AG08395 (cell line): ENCODE measurements at places on chromosomes 12 and 14.

GRCh38 chr12:124629789-124630480 lies 62.5 kb upstream of the NCOR2 start:
- no peak for DNase-seq

GRCh38 chr14:97025722-97026121 lies 228.5 kb downstream of the VRK1 start:
- DNase-seq, result no peak

DNA sequence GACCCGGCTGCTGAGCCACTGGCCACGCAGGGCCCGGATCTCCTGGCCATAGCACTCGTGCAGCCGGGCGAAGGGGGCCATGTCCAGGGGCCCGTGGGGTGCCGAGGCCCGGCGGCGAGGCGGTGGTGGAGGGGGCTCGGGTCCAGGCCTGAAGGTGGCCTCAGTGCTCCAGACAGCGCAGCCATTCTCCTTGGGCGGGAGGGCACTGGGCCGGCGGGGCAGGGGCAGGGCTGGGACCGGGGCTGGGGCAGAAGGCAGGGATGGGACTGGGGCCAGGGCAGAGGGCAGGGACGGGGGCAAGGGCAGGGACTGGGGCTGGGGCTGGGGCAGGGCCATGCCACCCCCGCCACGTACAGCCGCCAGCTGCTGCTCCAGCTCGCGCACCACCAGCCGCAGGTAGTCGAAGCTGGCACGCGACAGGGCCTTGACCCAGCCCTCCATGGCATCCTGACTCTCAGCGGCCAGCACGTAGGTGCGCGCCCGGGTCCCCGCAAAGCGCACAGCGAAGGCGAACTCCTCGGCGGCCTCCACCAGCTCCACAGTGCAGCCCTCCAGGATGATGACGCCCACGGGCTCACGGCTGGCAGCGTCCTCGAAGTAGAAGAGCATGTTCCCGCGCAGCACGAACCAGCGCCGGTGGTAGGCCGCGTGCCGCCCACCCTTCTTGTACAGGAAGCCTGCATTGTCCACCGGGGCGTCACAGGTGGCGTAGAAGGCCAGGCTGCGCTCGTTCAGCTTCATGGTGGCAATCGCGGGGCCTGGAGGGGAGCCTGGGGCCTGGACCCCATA lies 6.0 kb downstream of the PHETA1 start:
- DNase-seq, result no peak

- no peak for DNase-seq
These were observed 88.9 kb upstream of the SLC38A2 start for GRCh38 chr12:46461459-46461858.

- no peak for DNase-seq
These were observed 22.9 kb upstream of the CCND2 start for GRCh38 chr12:4250691-4251090.

GRCh38 chr12:12673296-12673695 lies 22.7 kb downstream of the GPR19 start:
- no peak for DNase-seq

DNA sequence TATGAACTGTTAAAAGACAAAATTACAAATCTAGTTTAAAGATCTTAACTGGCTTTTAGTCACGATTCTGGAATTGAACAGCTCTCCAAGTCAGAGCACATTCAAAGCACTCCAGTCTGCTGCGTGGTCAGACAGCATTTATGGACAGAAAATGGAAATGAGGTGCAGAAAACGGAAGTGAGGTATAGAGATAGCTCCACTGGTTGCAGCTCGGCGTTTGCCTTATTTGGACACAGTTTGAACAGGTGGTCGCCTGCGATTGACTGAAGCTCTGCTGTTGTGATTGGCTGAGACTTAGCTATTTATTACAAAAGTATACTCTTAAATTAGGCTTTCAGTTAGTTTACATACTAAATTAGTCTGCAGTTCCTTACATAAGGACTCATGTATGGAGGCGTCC lies 28.3 kb downstream of the TRIM9 start:
- no peak for DNase-seq

DNA sequence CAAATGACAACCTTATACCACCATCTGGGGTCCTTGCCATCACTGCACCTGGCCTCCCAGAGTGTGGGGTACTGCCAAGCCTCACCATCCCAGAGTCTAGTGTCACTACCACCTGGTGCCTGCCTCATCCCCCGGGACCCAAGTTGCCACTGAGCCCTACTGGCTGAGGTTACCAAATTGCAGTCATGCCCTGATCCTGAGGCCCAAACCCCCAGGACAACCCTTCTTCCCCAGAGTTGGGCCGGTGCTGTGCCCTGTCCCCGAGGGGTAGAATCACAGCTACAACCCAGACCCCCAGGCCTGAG lies 8.4 kb upstream of the SFSWAP start:
- no peak for DNase-seq

GRCh38 chr12:21675641-21676040 lies 18.0 kb upstream of the LDHB start:
- DNase-seq, result no peak

DNA sequence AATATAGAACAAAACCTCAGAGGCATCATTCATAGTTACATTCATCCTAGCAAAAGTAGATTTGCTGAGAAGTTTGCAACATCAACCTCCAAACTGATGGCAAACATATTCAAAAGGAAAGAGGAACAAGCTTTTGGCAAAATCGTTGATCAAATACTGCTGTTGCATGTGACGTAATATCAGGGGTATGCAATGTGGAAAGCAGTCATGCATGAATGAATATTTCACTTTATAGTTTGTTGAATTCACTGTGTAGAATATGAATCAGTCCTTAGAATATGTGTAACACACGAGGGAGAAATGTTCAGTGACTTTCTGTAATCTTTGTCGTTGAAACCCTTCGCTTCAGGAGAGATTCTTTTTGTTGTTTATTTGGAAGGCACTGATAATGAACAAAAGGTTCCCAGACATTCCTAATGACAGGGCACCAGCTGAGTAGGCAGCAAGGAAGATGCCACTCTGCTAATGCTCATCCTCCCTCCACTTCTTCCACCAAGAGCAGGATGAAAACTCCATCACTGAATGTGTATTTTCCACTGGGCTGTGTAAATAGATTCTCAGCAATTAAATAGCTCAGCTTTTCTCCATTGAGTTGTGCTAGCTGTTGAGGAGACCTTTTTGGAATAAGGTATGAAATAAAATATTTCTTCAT lies 126.1 kb downstream of the PELI2 start:
- DNase-seq, result peak; percentile 85

GRCh38 chr12:115017346-115017745 lies 333.4 kb upstream of the TBX3 start:
- DNase-seq, result no peak

DNA sequence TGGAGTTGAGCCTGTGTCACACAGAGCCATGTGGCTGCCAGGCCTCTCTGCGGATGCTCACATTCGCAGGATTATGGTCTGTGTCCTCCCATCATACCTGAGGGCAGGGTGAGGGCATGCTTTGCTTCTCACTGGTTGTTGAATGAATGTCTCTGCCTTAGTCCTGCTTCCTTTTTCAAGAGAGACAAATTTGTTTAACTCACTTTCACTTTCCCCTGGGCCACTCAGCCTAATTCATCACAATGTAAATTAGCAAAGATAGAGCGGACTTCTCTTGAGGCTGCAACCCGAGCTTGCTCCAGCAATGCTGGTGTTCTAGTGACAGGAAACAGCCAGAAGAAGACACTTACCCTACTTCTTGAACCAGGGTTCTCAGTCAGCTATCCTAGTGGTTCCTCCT lies 35.5 kb upstream of the PAX9 start:
- no peak for DNase-seq

- DNase-seq, result no peak
These were observed 92.7 kb upstream of the AMN1 start for GRCh38 chr12:31821484-31821883.

DNA sequence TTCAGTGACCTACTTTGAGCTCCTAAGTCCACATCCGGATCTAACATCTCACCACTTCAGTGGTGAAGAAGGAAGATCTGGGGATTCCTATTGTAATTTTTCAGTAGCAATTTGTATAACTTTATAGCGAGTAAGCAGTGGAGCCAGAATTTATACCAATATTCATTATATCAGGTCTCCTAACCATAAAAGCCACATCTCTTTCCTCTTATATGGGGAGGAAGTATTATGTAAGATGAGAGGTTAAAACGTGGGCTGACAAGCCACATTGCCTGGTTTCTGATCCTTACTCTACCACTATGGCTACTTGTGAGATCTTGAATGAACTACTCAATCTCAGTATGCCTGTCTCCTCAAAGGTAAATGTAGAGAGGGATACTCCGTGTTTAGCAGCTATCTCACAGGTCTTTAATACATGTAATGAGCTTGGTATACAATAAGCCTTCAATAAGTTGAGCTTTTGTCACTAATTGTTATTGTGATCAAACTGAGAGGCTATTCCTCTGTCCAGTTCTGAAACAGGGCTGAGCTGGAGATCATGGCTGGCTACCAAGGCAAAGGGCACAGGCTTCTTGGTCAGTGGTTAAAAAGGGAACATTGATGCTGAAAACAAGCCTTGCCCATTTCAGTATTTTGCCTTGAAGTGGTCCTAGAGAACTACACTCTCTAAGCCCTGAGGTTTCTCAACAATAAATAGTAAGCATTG lies 3.3 kb upstream of the TMEM117 start:
- DNase-seq, result no peak

DNA sequence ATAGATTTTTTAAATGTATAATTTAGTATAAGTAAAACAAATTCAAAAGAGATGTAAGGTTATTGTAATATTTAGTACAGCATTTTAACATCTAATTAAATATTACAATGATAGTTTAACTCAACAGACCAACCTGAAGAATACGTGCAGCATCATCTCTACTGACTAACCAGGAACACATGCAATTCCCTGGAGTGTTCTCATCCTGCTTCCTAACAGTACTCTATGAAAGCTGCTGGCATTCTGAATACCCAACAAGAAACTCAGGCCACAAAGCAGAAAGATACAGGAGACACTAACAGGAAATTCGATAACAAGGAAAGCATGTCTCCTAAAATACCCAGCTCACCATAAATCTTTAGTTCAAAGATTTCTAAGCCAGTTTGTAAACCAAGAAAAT lies 58.3 kb downstream of the CEP83 start:
- DNase-seq, result no peak

- peak; percentile 69 for DNase-seq
These were observed 24.4 kb upstream of the CRACR2A start for GRCh38 chr12:3777206-3777809.

GRCh38 chr12:51889216-51890132 lies 1.6 kb downstream of the ANKRD33 start:
- DNase-seq, result no peak

DNA sequence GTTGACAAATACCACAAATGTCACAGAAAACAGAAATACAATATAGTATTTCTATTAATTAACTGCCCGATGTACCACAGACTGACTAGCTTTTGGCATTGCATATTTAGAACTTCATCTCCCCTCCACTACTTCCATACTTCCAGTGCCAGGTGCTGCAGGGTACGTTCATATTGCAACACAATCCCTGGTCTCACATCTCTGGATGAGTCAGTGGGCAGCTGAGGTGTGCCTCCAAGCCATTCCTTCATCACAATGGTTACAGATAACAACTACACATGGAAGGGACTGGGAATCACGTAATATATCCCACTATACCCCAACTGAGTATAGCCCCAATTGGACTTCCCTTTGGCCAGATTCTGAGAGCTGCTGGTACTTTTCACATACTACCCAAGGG lies 31.1 kb downstream of the CCDC198 start:
- DNase-seq, result no peak

GRCh38 chr14:105069871-105070759 lies 4.9 kb upstream of the GPR132 start:
- peak; percentile 56 for DNase-seq
